ENCODE measurements at places on chromosomes 5 and 9.

GRCh38 chr9:134707031-134707680 lies 65.6 kb downstream of the COL5A1 start:
- peaks cover 5% of the 10 kb centered on the region for H3K36me3 ChIP-seq
- H3K27ac ChIP-seq = no peak overlapping the region
- no peak for DNase-seq
- H3K4me3 ChIP-seq = no peak overlapping the region

GRCh38 chr5:36505021-36505420 lies 101.4 kb upstream of the SLC1A3 start:
- H3K4me3 ChIP-seq = no peak overlapping the region
- no peaks in the 10 kb centered on the region for H3K36me3 ChIP-seq
- H3K27me3 ChIP-seq = peaks cover 7% of the 10 kb centered on the region
- H3K4me1 ChIP-seq = peaks cover 20% of the 10 kb centered on the region
- no peak overlapping the region for H3K27ac ChIP-seq

DNA sequence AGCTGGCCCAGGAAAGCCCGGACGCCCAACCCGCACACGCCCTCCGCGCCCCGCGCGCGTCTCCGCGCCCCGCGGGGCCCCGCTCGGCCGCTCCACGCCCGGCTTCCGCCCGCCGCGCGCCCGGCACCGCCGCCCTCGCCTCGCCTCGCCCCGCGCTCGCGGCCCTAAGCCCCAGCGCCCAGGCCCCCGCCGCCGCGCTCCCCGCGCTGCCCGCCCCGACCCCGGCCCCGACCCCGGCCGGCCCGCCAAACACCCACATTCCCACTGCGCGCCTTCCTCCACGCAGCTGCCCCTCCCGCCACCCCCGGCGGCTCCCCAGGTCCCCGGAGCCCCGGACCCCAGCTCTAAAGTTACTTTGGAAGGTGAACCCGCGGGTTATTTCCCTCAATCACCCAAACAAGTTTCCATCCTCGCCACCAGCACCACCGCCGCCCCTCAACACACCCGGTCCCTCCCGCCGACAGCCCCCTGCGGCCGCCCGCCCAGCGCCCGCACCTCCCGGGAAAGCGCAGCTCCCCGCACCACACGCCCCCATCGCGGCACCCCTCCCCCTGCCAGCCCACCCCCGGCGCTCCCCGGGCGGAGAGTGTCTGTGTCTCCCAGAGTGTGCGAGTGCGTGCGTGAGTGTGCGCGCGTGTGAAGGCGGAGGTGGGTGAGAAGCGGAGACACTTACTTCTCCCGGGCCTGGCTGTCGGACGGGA lies 439 bp downstream of the SSBP2 start:
- peak overlapping the region; percentile 94 for H3K27ac ChIP-seq
- peaks cover 75% of the 10 kb centered on the region for H3K4me1 ChIP-seq
- H3K27me3 ChIP-seq = no peaks in the 10 kb centered on the region
- peak; percentile 50 for DNase-seq

GRCh38 chr5:51326844-51327243 lies 56.4 kb upstream of the ISL1 start:
- H3K36me3 ChIP-seq = no peaks in the 10 kb centered on the region
- DNase-seq = no peak
- no peak overlapping the region for H3K27ac ChIP-seq
- no peak overlapping the region for H3K4me3 ChIP-seq
- peaks cover 7% of the 10 kb centered on the region for H3K27me3 ChIP-seq
- no peaks in the 10 kb centered on the region for H3K4me1 ChIP-seq

GRCh38 chr5:109863752-109864151 lies 174.0 kb downstream of the MAN2A1 start:
- H3K27ac ChIP-seq = no peak overlapping the region
- H3K4me1 ChIP-seq = peaks cover 15% of the 10 kb centered on the region

- H3K27ac ChIP-seq = no peak overlapping the region
- no peak overlapping the region for H3K4me3 ChIP-seq
- peaks cover 3% of the 10 kb centered on the region for H3K27me3 ChIP-seq
- no peaks in the 10 kb centered on the region for H3K4me1 ChIP-seq
- no peak for DNase-seq
- H3K36me3 ChIP-seq = no peaks in the 10 kb centered on the region
Observed at GRCh38 chr5:22663134-22663533, 190.0 kb downstream of the CDH12 start.

- H3K27ac ChIP-seq = no peak overlapping the region
- no peak overlapping the region for H3K4me3 ChIP-seq
- peaks cover 10% of the 10 kb centered on the region for H3K36me3 ChIP-seq
- DNase-seq = no peak
- peaks cover 58% of the 10 kb centered on the region for H3K4me1 ChIP-seq
Observed at GRCh38 chr5:124234022-124234769, 512.2 kb downstream of the ZNF608 start.

GRCh38 chr5:150487199-150488061 lies 20.5 kb upstream of the NDST1 start:
- peaks cover 3% of the 10 kb centered on the region for H3K27me3 ChIP-seq
- H3K4me3 ChIP-seq = peak overlapping the region; percentile 84
- H3K27ac ChIP-seq = peak overlapping the region; percentile 93
- peaks cover 67% of the 10 kb centered on the region for H3K4me1 ChIP-seq
- no peak for DNase-seq
- peaks cover 4% of the 10 kb centered on the region for H3K36me3 ChIP-seq

GRCh38 chr5:142753116-142753631 lies 17.0 kb upstream of the ARHGAP26 start:
- H3K27ac ChIP-seq = no peak overlapping the region
- no peaks in the 10 kb centered on the region for H3K4me1 ChIP-seq
- DNase-seq = no peak

- H3K27ac ChIP-seq = no peak overlapping the region
- H3K27me3 ChIP-seq = peaks cover 23% of the 10 kb centered on the region
- no peak for DNase-seq
- H3K4me3 ChIP-seq = no peak overlapping the region
Observed at GRCh38 chr5:159048298-159048697, 51.4 kb downstream of the EBF1 start.

DNA sequence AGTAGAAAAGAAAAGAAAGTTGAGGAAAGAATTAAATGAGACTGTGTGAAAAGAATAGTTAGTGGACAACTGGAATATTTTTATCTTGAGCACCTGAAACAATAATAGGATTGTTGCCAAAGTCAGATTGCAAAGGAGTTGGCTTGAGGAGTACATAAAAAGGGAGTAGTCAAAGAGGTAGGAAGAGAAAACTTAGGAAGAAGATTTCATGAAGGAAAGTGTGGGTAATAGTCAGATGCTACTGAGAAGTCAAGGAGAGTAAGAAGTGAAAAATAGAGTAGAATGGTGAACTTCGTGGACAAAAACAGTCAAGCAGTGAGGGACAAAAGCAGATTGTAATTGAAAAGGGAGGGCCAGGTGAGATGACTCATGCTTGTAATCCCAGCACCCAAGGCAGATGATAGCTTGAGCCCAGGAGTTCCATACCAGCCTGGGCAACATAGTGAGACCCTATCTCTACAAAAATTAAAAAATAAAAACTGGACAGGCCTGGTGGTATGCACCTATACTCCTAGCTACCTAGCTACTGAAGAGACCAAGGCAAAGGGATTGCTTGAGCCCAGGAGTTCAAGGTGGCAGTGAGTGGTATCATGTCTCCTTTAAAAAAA lies 178.9 kb downstream of the NIPBL start:
- peaks cover 71% of the 10 kb centered on the region for H3K36me3 ChIP-seq
- H3K27ac ChIP-seq = no peak overlapping the region
- no peak overlapping the region for H3K4me3 ChIP-seq
- no peaks in the 10 kb centered on the region for H3K4me1 ChIP-seq
- H3K27me3 ChIP-seq = no peaks in the 10 kb centered on the region
- DNase-seq = no peak

DNA sequence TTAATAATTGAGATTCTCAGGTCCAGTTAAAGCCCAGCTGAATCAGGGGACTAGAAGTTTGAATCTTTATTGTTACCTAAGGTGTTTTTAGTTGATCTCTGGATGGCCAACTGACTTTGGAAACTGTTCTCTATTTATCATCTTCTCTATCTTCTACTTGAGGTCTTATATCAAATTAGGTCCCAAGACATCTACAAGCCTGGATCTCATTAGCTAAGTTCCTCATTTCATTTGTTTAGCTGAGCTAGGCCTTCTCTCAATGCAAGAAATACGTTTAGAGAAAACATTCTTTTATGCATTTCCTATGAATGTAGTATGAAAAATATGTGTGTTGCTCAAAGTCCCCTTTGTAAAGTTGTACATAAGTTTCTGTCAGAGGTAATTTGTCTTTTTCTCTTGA lies 196.6 kb downstream of the PTTG1 start:
- no peaks in the 10 kb centered on the region for H3K36me3 ChIP-seq
- peaks cover 8% of the 10 kb centered on the region for H3K27me3 ChIP-seq
- no peak overlapping the region for H3K27ac ChIP-seq
- no peaks in the 10 kb centered on the region for H3K4me1 ChIP-seq
- no peak for DNase-seq

- H3K36me3 ChIP-seq = no peaks in the 10 kb centered on the region
- H3K27me3 ChIP-seq = peaks cover 13% of the 10 kb centered on the region
- H3K4me3 ChIP-seq = no peak overlapping the region
- DNase-seq = no peak
Observed at GRCh38 chr5:176886336-176887251, 12.6 kb downstream of the HK3 start.

- H3K4me3 ChIP-seq = no peak overlapping the region
- no peak overlapping the region for H3K27ac ChIP-seq
- H3K36me3 ChIP-seq = no peaks in the 10 kb centered on the region
- DNase-seq = no peak
Observed at GRCh38 chr5:143585970-143586369, 182.5 kb upstream of the NR3C1 start.

- no peak overlapping the region for H3K4me3 ChIP-seq
- peak overlapping the region; percentile 80 for H3K27ac ChIP-seq
- H3K36me3 ChIP-seq = no peaks in the 10 kb centered on the region
- peaks cover 19% of the 10 kb centered on the region for H3K4me1 ChIP-seq
- H3K27me3 ChIP-seq = peaks cover 3% of the 10 kb centered on the region
- DNase-seq = no peak
Observed at GRCh38 chr5:91189480-91190313, 193.4 kb downstream of the ARRDC3 start.

DNA sequence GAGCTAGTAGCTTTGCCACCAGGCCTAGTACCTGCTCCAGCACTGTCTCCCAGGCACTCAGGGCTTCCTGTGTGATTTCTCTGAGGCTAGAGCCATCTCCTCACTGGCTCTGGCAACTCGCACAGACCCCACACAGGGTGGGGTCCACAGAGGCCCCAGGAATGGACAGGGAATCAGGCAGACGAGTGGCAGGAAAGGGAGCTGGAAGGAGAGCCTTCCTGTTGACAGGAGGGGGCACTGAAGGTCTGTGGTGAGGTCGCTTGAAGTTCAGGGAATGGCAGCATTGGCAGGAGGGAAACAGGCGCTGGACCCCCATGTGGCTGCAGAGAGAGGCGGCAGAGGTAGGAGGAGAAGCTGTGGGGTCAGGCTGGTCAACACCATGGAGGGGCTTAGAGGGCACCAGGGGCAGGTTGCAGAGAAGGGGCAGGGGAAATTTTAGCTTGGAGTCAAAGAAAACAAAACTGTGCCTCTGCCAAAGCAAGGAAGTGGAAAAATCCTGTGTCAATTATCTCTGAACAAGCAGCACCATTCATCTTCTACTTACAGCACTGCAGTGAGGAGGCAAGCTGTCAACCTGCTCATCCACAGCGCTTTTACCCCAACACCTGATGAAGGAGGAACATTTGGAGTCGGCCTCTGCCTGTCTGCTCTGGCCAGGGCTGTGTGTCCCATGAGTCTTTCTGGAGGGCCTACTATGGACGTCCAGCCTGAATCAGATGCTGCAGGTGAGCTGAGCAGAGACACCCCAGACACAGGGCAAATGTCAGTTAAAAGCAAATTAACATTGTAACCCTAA lies 270.2 kb downstream of the FSTL4 start:
- H3K36me3 ChIP-seq = no peaks in the 10 kb centered on the region
- H3K27me3 ChIP-seq = peaks cover 20% of the 10 kb centered on the region
- H3K4me1 ChIP-seq = peaks cover 33% of the 10 kb centered on the region
- H3K27ac ChIP-seq = no peak overlapping the region

DNA sequence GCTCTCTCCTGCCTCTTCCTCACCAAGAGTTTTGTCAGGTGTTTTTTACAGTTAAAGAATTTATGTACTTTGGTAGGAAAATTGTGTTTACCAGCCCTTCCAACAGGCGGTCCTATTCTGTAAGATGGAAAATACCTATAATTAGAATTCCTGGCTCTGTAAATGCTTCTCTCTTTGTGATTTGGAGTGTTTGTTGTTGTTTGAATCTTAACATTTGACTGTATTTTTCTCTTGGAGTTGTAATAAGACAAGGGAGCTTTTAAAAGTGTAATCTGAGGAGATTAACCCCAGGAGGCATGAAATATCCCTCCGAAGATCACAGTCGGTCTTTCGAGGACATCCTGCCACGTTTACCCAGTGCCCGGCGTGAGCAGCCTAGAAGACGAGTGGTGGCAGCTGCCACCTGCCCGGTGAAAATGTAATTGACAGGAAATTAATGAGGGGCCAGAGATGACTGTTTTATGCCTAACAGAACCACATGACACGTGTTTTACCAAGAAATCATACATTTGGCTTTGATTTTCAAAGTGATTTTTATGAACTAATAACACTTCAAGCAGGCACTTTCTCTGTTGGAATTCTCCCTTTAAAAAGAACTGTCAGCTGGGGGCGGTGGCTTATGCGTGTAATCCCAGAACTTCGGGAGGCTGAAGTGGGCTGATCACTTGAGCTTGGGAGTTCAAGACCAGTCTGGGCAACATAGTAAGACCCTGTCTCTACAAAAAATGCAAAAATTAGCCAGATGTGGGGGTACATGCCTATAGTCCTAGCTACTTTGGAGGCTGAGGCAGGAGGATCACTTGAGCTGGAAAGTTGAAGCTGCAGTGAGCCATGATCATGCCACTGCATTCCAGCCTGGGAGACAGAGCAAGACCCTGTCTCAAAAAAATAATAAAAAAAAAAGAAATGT lies 20.0 kb downstream of the ANKRD33B start:
- H3K36me3 ChIP-seq = no peaks in the 10 kb centered on the region
- H3K27me3 ChIP-seq = peaks cover 4% of the 10 kb centered on the region
- no peak overlapping the region for H3K27ac ChIP-seq
- peaks cover 24% of the 10 kb centered on the region for H3K4me1 ChIP-seq
- no peak for DNase-seq

DNA sequence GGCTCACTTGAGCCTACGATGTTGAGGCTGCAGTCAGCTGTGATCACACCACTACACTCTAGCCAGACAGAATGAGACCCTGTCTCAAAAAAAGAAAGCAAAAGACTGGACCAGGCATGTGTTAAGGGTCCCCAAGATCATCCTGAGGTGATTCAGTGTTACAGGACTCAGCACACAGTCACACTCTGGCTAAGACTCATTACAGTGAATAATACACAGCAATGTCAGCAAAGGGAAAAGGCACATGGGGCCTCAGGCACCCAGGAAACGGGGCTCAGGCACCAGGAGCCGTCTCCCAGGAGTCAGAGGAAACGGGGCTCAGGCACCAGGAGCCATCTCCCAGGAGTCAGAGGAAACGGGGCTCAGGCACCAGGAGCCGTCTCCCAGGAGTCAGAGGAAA lies 39.2 kb upstream of the NRARP start:
- no peaks in the 10 kb centered on the region for H3K4me1 ChIP-seq
- H3K27me3 ChIP-seq = peaks cover 12% of the 10 kb centered on the region
- H3K27ac ChIP-seq = no peak overlapping the region
- H3K4me3 ChIP-seq = no peak overlapping the region

GRCh38 chr5:142324136-142324870 lies 518 bp downstream of the SPRY4 start:
- H3K27ac ChIP-seq = peak overlapping the region; percentile 97
- H3K4me3 ChIP-seq = peak overlapping the region; percentile 90
- peak; percentile 54 for DNase-seq
- H3K36me3 ChIP-seq = no peaks in the 10 kb centered on the region
- H3K27me3 ChIP-seq = peaks cover 12% of the 10 kb centered on the region
